ENCODE measurements at places on chromosomes 1 and 21.

GRCh38 chr1:31614414-31615005 is 3.0 kb upstream of the HCRTR1 start:
- no peak for DNase-seq

GRCh38 chr21:42413500-42413899 is 9.8 kb downstream of the UBASH3A start:
- no peak for DNase-seq

DNA sequence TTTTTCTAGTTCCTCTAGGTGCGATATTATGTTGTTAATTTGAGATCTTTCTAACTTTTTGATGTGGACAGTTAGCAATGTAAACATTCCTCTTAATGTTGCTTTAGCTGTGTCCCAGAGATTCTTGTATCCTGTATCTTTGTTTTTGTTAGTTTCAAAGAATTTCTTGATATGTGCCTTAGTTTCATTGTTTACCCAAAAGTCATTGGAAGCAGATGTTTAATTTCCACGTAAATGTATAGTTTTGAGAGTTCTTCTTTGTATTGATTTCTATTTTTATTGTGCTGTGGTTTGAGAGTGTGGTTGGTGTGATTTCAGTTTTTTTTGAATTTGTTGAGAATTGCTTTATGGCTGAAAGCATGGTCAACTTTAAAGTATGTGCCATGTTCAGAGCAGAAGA is 319.4 kb downstream of the PTBP2 start:
- no peak for DNase-seq

- DNase-seq = no peak
Observed at GRCh38 chr1:94031591-94031990, 89.4 kb downstream of the ABCA4 start.

GRCh38 chr1:22870201-22870871 is 102.3 kb downstream of the LACTBL1 start:
- DNase-seq = no peak

GRCh38 chr1:226607268-226607660 is 58.7 kb downstream of the STUM start:
- DNase-seq = no peak

- DNase-seq = no peak
Observed at GRCh38 chr1:107483949-107484348, 343.1 kb downstream of the NTNG1 start.
